ENCODE measurements at places on chromosomes 6 and 20.

DNA sequence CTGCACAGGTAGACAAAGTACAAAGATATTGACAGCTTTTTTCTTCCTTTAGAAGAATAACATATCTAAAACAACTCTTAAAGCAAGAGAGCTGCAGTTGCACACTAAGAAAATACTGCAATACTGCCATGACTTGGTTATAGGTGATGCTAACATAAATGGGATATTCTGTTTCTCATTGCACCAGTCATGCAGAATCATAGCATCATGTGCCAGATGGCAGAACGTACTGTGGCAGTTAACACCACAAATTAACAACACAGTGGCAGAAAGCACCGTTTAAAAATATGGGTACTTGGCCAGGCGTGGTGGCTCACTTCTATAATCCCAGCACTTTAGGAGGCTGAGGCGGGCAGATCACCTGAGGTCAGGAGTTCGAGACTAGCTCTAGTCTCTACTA lies 7.4 kb downstream of the ASXL1 start:
- no peaks in the 10 kb centered on the region for H3K27me3 ChIP-seq
- H3K36me3 ChIP-seq = peaks cover 13% of the 10 kb centered on the region
- peaks cover 56% of the 10 kb centered on the region for H3K4me1 ChIP-seq
- no peak for DNase-seq
- no peak overlapping the region for H3K4me3 ChIP-seq

DNA sequence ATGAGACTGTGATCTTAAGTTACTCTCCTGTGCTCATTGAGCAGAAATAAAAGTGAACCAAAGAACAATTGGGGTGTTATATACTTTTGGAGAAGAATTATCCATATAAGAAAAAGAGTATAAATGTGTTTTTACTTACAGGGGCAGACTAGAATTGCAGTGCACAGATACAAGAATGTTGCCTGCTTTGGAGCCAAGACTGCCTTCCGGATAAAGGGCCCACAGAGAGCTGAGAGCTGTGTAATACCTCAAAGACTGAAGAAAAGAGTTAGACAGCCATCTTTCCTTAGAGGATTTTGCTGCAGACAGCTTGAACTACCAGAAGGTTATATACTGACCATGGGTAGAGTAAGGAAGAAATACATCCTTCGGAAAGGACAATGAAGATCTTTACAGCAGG lies 1235.5 kb upstream of the CITED2 start:
- H3K36me3 ChIP-seq = no peaks in the 10 kb centered on the region
- H3K27ac ChIP-seq = no peak overlapping the region
- H3K27me3 ChIP-seq = no peaks in the 10 kb centered on the region
- no peaks in the 10 kb centered on the region for H3K4me1 ChIP-seq

GRCh38 chr6:143223895-143224294 lies 163.2 kb downstream of the AIG1 start:
- peaks cover 10% of the 10 kb centered on the region for H3K4me1 ChIP-seq
- no peak overlapping the region for H3K4me3 ChIP-seq
- no peak overlapping the region for H3K27ac ChIP-seq
- H3K27me3 ChIP-seq = no peaks in the 10 kb centered on the region

DNA sequence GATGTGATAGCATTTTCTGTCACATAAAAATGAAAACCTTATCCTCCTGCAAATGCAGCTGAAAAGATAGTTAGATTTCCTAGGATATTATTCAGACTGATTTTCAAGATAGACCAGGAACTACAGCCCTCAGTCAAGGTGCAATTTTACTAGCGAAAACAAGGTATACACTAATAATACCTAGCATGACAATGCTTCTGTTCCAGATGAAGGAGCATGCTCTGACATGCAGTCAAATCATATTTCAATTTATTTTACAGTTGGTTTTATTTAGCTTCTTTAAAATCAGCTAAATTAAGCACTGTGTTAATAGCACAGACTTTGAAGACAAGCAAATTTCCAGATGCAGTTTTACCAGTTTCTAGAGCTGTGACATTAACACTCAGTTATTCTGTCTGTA lies 14.2 kb upstream of the TNFAIP3 start:
- H3K27ac ChIP-seq = no peak overlapping the region
- H3K36me3 ChIP-seq = no peaks in the 10 kb centered on the region
- H3K4me1 ChIP-seq = peaks cover 13% of the 10 kb centered on the region
- H3K4me3 ChIP-seq = no peak overlapping the region
- H3K27me3 ChIP-seq = no peaks in the 10 kb centered on the region

- no peak for DNase-seq
- no peaks in the 10 kb centered on the region for H3K36me3 ChIP-seq
- peak overlapping the region; percentile 49 for H3K27ac ChIP-seq
- peaks cover 15% of the 10 kb centered on the region for H3K4me1 ChIP-seq
These were observed 260.5 kb upstream of the MARCKS start for GRCh38 chr6:113596387-113597230.

DNA sequence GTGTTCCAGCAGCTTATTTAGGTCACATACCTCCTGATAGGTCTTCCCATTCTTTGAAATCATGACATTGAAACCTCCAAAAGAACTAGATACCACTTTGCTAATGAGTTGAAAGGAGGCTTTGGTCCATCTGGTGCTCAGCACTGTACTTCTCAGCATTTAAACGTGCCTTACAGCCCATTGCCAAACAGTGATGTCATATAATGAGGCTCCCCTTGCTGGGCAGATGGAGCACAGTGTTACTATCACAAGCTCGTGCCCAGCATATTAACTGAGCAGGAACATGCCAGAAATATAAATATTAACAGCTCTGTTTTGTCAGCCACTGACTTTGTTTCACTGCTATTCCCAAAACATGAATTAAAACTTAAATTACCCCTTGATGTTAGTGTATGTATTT lies 25.5 kb upstream of the MAPK13 start:
- no peaks in the 10 kb centered on the region for H3K4me1 ChIP-seq
- DNase-seq = no peak
- no peak overlapping the region for H3K27ac ChIP-seq
- H3K36me3 ChIP-seq = peaks cover 65% of the 10 kb centered on the region

DNA sequence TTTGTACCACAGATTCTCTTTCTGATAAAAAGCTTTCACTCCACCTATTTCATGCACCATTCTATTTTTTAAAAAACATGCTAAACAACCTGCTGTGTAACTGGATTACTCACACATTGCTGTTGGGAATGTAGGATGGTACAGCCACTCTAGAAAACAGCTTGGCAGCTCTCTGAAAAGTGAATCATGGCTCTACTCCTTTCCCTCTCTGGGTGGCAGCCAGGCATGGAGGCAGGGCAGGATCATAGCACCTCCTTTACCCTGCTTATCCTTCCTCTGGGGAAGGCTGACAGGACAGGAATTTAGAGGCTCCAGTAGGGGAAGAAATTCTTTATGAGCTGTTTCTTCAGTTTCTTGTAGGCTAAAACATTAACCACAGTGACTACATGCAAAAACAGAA lies 6.7 kb upstream of the VNN2 start:
- H3K4me3 ChIP-seq = no peak overlapping the region
- H3K27ac ChIP-seq = no peak overlapping the region
- no peaks in the 10 kb centered on the region for H3K27me3 ChIP-seq
- DNase-seq = no peak
- no peaks in the 10 kb centered on the region for H3K36me3 ChIP-seq

DNA sequence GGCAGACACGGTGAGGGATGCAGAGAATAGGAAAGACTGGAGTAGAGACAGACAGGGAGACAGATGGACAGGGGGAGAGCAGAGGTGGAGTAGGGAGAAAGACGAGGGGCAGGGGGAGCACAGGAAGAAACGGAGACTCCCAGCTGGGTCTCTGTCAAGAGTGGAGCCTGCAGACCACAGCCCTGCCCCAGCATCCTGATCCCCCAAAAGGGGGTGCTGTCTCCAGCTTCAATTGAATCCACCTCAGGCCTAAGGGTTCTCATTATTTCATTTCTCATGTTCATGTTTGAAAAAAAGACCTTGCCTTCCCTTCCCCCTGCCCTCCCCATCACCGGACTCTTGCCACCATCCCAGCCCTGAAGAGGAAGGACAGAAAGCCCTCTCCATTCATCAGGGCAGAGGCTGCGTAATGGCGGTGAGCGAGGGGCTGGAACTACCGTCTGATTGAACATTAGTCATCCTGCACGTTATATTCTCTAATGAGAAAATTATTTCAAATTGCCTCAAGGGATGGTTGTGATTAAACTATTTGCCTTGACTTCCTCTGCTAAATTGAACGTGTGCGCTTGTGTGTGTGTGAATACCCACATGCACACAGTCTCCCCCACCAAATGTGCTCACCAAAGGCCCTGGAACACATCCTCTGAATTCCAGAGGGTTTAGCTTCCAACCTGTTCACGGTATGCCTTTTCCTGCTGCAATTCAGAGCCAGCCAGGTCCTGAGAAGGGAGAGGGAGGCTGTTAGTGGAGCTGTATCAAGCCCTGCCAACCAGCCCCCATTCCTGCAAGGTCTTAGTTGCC lies 98.3 kb downstream of the CDC5L start:
- no peaks in the 10 kb centered on the region for H3K36me3 ChIP-seq
- no peak overlapping the region for H3K27ac ChIP-seq
- DNase-seq = no peak
- H3K4me3 ChIP-seq = no peak overlapping the region
- H3K4me1 ChIP-seq = peaks cover 13% of the 10 kb centered on the region
- no peaks in the 10 kb centered on the region for H3K27me3 ChIP-seq

- no peak overlapping the region for H3K4me3 ChIP-seq
- H3K4me1 ChIP-seq = peaks cover 44% of the 10 kb centered on the region
- H3K27me3 ChIP-seq = no peaks in the 10 kb centered on the region
- H3K27ac ChIP-seq = no peak overlapping the region
- H3K36me3 ChIP-seq = no peaks in the 10 kb centered on the region
These were observed 112.1 kb downstream of the ASXL1 start for GRCh38 chr20:32470025-32470861.

DNA sequence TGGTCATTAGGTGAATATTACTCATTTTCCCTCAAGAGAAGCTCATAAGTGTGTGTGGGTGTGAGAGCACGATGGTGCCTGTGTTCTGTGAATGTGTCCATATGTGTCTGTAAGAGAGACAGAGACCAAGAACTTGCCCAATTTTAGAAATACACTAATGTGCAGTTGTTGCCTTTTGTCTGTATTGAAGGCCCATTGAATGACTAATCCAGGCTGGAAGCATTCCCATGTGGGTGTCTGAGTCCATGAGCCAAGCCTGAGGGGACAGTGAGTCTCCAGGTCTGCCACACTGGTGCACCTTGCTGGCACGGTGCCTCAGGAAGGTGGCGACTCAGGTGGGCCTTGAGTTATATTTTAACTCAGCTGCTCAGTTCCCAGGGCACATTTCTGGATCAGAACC lies 25.5 kb upstream of the ASXL1 start:
- H3K36me3 ChIP-seq = peaks cover 37% of the 10 kb centered on the region
- H3K27ac ChIP-seq = no peak overlapping the region
- no peaks in the 10 kb centered on the region for H3K27me3 ChIP-seq
- H3K4me3 ChIP-seq = no peak overlapping the region
- peaks cover 15% of the 10 kb centered on the region for H3K4me1 ChIP-seq

- H3K27me3 ChIP-seq = no peaks in the 10 kb centered on the region
- no peak overlapping the region for H3K27ac ChIP-seq
- no peaks in the 10 kb centered on the region for H3K36me3 ChIP-seq
- H3K4me3 ChIP-seq = no peak overlapping the region
- DNase-seq = no peak
- H3K4me1 ChIP-seq = no peaks in the 10 kb centered on the region
These were observed 55.0 kb downstream of the EDN1 start for GRCh38 chr6:12344961-12345693.

- H3K4me1 ChIP-seq = no peaks in the 10 kb centered on the region
- DNase-seq = no peak
- no peaks in the 10 kb centered on the region for H3K36me3 ChIP-seq
- no peaks in the 10 kb centered on the region for H3K27me3 ChIP-seq
- no peak overlapping the region for H3K4me3 ChIP-seq
These were observed 79.7 kb downstream of the EDN1 start for GRCh38 chr6:12369781-12370262.

- H3K4me3 ChIP-seq = no peak overlapping the region
- no peak for DNase-seq
- H3K36me3 ChIP-seq = no peaks in the 10 kb centered on the region
- no peak overlapping the region for H3K27ac ChIP-seq
- no peaks in the 10 kb centered on the region for H3K4me1 ChIP-seq
These were observed 35.9 kb upstream of the FAM135A start for GRCh38 chr6:70377372-70377771.

- H3K27me3 ChIP-seq = peaks cover 14% of the 10 kb centered on the region
- H3K27ac ChIP-seq = no peak overlapping the region
- no peak overlapping the region for H3K4me3 ChIP-seq
- DNase-seq = peak; percentile 45
- H3K4me1 ChIP-seq = no peaks in the 10 kb centered on the region
- no peaks in the 10 kb centered on the region for H3K36me3 ChIP-seq
These were observed 194.6 kb downstream of the DLL1 start for GRCh38 chr6:170096191-170096802.

- H3K27ac ChIP-seq = no peak overlapping the region
- no peaks in the 10 kb centered on the region for H3K36me3 ChIP-seq
- H3K4me3 ChIP-seq = no peak overlapping the region
- DNase-seq = no peak
- no peaks in the 10 kb centered on the region for H3K4me1 ChIP-seq
- no peaks in the 10 kb centered on the region for H3K27me3 ChIP-seq
These were observed 85.6 kb downstream of the SEL1L2 start for GRCh38 chr20:13904766-13905165.

- no peak overlapping the region for H3K4me3 ChIP-seq
- no peak for DNase-seq
- no peaks in the 10 kb centered on the region for H3K27me3 ChIP-seq
- H3K27ac ChIP-seq = no peak overlapping the region
- H3K4me1 ChIP-seq = peaks cover 13% of the 10 kb centered on the region
These were observed 661.6 kb downstream of the DHX35 start for GRCh38 chr20:39623584-39624234.

DNA sequence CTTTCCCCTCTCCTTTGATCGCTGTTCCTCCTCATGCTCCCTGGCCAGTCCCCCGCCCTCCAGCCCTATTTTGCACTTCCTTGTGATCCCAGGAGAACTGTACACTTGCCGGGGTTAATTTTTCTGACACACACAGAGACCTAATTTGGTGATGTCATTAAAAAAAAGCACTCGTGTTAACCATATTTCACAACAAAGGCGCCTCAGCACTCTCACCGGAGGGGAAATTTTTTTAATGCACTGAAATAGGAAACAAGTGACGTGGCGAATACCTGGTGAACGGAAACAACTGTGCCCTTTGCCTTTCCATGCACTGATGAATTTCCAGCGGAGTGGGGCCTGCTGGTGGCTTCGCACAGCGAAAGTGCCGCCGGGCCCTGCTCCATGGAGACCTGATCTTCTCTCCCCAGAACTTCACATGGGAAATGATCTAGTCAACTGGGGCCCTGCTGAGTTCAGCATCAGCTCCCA lies 53.9 kb upstream of the TAGAP start:
- H3K4me3 ChIP-seq = no peak overlapping the region
- no peak for DNase-seq
- H3K4me1 ChIP-seq = peaks cover 2% of the 10 kb centered on the region
- peaks cover 2% of the 10 kb centered on the region for H3K27me3 ChIP-seq
- no peaks in the 10 kb centered on the region for H3K36me3 ChIP-seq

- H3K4me3 ChIP-seq = no peak overlapping the region
- H3K27ac ChIP-seq = no peak overlapping the region
- DNase-seq = no peak
- no peaks in the 10 kb centered on the region for H3K36me3 ChIP-seq
- no peaks in the 10 kb centered on the region for H3K27me3 ChIP-seq
- no peaks in the 10 kb centered on the region for H3K4me1 ChIP-seq
These were observed 374.1 kb upstream of the MANEA start for GRCh38 chr6:95203153-95203754.

Measured in suprapubic skin (tissue), 4 donors.